ENCODE measurements at places on chromosomes 1 and 21.
A peak's percentile ranks its signal among the peaks of the same experiment; 100 is the strongest.

- DNase-seq: no peak
Measured at GRCh38 chr1:61110554-61110953, 28.2 kb downstream of the NFIA start.

DNA sequence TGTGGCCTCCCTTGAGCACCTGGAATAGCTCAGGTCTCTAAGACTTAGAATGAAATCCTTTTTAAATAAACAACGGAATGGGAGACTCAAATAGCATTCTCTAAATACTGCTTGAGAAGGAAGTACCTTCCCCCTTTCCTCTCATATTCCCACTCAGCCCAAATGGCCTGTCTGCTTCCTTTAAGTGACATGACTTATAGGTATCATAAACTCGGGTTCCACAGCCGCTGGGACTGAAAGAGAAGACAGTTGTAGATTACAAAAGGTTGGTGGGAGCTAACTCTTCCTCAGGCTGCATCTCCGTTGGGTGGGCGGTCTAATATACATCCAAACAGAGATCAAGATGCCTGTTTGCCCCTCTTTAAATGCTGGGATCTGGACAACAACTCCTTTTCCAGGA is 1.2 kb upstream of the HMCN1 start:
- no peak for DNase-seq

DNA sequence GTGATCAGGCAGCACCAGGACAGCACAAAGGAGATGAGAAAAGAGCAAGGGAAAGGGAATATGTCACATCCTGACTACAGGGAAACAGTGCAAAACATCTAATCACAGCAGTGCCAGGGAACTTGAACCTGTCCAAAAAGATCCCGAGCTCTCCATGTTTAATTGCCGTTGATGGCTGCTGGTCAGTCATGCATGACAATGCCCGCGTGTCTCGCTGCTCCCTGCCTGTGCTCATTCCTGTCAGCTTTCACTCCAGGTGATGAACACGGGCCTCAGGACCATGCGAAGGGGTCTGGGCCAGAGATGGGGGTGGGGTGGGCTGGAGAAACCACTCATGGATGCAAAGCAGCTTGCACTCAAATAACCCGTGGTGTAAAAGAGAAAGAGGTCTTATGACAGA is 287.0 kb downstream of the GPATCH2 start:
- no peak for DNase-seq

DNA sequence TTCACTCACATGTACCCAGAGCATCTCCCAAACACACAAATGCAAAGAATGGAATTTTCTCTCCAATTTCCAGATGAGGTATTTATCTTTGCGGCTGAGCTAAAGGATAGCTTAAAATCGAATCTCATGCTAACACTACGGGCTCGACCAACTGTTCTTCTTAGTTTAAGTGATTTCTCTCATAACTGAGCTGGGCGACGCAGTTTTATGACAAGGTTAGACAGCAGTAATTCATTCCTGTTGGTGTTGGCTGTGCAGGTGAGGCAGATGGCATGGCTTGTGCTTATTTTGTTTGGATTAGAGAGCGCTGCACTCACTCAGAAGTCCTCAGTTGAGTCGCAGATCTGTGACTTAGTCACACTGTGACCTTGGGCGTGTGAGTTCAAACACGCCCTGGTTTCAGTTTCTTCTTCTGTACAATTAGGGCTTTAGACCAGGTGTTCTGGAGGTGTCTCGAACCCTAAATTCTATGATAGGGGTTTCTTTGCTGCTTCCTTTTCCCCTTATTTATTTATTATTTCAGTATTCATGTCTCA is 41.5 kb upstream of the MRPS6 start:
- DNase-seq: no peak

DNA sequence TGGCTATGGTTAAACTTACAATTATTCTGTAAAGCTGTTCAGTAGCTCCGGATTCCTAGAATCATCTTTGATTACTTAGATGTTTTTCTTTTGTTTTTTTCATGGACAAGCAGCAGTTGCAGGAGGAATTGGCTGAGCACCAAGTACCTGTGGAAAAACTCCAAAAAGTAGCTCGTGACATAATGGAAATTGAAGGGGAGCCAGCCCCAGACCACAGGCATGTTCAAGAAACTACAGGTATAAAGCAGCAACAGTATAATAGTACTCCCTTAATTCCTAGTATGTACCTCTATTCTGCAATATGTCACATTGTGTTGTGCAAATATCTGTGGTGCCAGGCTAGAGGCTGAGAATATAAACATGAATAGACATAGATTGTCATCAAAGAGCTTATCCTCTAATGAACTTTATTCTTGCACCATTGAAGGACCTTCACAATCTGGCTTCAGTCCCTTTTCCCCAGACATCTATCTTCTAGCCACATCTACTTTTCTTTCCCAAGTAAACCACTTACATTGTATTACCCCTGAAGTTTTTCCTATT is 132.3 kb upstream of the BMP8A start:
- DNase-seq: no peak

DNA sequence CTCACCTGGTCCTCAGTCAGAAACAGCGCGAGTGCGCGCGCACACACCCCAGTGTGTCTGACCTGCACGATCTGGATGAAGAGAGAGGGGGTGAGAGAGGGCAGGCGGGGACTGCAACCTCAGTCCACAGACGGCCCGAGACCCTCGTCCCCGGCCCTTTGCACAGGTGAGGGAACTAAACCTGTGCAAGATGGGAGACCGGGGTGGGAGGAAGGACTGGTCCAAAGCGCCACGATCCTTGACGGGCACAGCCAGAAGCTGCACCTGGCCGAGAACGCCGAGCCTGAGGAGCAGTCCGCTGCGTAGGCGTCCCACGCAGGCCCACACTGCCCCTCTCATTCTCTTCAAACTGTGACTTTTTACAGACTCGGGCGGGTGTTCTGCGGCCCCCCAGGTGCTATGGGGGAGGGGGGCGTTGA is 519 bp upstream of the IQCC start:
- no peak for DNase-seq

GRCh38 chr21:41460578-41461527 is 34.8 kb downstream of the MX1 start:
- DNase-seq: peak; percentile 80

- peak; percentile 47 for DNase-seq
Measured at GRCh38 chr1:185860859-185861258, 126.7 kb downstream of the HMCN1 start.

- DNase-seq: no peak
Measured at GRCh38 chr1:30061292-30062220, 661.8 kb downstream of the MATN1 start.

GRCh38 chr1:22327411-22327810 is 124.2 kb upstream of the ZBTB40 start:
- no peak for DNase-seq

GRCh38 chr1:108504447-108504846 is 54.3 kb downstream of the NBPF6 start:
- DNase-seq: no peak

GRCh38 chr1:169484683-169485430 is 887 bp downstream of the SLC19A2 start:
- DNase-seq: peak; percentile 68

Data from AG10803 (cell line).